SHP77 treated with DMSO at 0.1 percent for 48 hours (cell line): ENCODE measurements at places on chromosomes 13 and 19.

GRCh38 chr13:48158290-48158689 lies 63.4 kb upstream of the MED4 start:
- no peak for DNase-seq

DNA sequence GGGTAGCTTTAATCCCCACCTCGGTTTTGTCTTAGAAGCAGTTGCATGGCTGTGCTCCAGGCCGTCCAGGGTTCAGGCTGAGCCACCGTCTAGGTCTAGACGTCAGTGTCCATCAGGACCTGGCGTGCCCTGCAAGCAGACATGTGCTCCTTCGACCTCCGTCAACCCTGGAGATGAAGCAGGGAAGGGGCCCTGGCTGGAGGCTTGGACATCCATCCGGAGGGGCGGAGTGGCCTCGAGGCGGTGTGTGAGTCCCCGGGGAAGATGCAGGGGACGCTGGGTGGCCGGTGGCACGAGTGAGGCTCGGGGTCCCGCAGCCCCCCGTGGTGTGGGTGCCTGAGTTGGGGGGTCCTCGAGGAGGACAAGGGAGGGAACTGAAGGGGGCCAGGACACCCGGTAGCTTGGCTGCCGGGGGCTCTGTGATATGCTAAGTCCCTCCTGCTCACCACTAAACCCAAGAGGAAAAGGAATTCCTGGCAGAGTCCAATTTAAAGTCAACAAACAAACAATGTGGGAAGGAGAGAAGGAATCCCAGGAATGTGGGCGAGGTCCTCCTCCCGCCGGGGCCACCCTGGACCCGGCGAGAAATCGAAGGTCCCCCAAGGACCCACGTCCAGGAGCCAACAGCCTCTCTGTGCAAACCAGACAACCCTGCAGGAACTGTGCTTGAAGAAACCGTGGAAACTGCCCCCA lies 14.9 kb upstream of the PTBP1 start:
- no peak for DNase-seq

GRCh38 chr19:17242431-17243208 lies 3.1 kb downstream of the NR2F6 start:
- DNase-seq = no peak

GRCh38 chr13:44819772-44820171 lies 169.5 kb downstream of the NUFIP1 start:
- DNase-seq = no peak

DNA sequence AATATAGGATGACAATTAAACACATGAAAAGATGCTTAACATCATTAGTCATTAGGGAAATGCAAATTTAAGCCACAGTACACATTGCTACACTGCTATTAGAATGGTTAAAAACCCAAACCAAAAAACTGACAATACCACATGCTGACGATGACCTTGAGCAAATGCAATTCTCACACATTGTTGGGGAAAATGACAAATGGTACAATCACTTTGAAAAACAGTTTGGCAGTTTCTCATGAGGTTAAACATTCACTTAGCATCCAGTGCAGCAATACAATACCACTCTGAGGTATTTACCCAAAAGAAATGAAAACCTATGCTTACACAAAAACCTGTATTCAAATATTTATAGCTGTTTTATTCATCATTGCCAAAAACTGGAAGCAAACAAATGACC lies 11.3 kb downstream of the FLT3 start:
- DNase-seq = no peak

GRCh38 chr19:41688098-41688497 lies at the start of gene CEACAM7:
CEACAM7 (minus strand) TSS chr19:41688270; CDS start chr19:41688165, 105 bp downstream.
- no peak for DNase-seq

DNA sequence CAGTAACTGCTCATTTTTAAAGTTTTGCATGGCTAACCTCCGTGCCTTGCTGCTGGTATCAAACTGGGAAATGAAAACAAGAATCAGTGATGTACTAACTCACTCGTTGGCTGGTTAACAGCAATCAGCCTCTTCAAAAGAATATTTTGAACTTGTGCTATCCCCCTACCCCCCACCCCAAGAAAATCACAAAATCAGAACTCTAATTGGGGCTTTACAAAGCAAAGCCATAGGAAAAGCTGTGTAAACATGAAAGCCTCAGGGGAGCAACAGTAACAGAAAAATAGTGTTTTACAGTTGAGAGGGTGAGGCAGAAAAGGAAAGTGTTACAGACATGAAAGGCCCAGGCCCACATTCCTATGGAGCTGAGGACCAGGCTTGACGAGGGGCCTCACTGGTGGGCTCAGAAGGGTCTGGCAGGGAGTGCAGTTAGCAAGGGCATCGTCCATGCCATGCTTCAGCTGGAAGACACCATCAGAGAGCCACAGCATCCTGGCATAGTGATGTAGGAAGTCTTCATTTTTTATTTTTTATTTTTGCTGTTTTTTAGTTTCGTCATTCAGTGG lies 217.6 kb downstream of the PCCA start:
- no peak for DNase-seq

DNA sequence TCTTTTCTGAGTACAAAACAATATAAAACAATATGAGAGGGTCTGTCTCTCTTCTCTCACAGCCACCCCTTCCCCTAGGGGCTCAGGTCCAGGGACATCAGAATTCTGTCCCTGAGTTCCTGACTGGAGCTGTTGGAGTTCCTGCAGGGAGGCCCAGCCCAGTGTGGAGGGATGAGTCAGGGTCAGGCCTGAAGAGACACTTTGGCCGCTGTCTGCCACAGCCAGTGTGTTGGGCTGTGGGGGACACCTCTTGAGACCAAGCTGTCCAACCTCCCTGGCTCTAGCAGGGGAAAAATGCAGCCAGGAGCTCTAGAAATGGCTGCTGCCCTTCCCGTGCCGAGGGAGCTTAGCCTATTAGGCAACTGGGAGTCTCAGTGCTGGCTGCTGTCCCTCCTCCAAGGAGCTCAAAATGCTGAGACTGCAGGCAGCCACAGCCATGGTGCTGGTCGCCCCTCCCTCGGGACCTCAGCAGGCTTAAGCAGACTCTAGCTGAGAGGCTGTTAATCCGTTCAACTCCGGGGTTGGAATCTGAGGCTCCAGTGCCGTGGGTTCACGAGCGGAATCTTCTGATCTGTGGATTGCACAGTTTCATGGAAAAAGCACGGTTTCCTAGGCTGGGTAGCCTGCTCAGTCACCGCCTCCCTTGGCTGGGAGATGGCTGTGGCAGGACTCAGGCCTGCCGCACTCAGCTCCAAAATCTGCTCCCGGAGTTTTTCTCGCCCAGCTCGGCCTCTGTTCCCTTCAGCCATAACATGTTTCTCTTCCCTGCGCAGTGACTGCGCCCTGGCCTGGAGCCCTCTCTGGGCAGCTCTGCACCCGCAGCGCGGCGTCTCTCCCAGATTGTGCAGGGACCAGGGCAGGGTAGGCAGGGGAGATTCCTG lies 3.8 kb upstream of the ZNF626 start:
- no peak for DNase-seq

DNA sequence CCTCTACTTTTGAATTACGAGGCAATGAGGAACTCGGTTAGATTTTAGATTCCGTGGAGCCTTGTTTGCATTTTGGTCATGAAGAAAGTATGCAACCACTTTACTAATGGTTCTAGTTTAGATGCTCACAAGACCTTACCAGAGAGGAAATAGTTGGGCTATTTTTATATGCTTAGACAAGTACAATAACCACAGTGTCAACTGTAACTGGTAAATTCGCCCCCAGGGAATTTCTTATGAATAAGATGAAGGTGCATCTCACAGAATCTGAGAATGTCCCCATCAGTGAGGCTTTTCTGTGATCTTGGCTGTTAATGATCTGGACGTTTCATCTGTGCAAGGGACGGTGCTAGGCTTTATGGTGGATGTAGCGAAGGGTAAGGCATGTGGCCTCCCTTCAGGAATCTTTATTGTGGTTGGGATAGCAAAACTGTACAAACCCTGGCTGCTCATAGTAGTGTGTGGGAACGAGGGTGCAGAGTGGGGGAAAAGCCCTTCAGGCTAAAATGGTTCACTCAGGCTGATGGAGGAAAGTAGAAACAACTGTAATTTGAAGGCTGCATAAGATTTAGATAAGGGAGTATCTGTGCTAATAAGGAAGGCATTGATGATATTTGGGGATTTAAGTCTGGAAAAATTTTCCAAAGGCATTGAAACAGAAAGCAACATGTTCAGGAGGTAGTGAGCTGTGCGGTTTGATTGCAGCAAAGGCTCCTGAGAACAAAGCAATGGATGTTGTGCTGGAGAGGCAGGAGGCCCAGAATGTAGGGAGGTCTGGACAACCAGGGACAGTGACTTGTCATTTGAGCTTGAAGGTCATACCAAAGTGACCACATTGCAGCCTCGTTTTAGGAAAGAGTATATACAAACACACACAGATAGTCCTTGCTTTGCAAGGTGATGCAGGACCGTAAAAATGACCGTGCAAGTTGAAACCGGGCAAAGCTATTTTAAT lies 28.4 kb downstream of the UBAC2 start:
- no peak for DNase-seq
